Effector CD8-positive, alpha-beta T cell (primary cell): ENCODE measurements at places on chromosomes 16 and 17.

- DNase-seq = no peak
Observed at GRCh38 chr16:4994719-4995434, 36.7 kb downstream of the SEC14L5 start.

- no peak for DNase-seq
Observed at GRCh38 chr16:29306943-29307597, 99.4 kb downstream of the NPIPB11 start.

DNA sequence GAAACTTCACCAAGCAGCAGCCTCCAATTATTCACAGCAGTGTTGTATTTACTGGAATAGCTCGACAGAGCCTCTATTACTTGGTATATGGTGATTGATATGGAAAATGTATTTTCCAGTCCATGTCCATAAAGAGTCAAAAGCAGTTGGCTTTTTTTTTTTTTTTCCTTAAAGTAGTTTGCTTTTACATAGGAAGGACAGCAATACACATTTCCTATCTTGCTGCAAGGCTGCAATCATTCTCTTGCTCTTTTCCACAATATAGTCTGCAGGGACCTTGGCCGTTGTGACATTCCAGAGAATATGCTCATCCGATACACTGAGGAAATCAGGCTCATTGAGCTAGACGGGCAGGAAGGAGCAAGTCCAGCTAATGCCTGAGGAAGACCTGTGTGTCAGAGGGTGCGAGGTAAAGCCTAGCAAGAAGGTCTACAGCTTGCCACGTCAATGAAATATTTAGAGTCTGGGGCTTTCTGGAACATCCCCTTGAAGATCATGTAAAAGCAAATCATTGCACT, 131.1 kb downstream of the ENGASE start:
- no peak for DNase-seq

DNA sequence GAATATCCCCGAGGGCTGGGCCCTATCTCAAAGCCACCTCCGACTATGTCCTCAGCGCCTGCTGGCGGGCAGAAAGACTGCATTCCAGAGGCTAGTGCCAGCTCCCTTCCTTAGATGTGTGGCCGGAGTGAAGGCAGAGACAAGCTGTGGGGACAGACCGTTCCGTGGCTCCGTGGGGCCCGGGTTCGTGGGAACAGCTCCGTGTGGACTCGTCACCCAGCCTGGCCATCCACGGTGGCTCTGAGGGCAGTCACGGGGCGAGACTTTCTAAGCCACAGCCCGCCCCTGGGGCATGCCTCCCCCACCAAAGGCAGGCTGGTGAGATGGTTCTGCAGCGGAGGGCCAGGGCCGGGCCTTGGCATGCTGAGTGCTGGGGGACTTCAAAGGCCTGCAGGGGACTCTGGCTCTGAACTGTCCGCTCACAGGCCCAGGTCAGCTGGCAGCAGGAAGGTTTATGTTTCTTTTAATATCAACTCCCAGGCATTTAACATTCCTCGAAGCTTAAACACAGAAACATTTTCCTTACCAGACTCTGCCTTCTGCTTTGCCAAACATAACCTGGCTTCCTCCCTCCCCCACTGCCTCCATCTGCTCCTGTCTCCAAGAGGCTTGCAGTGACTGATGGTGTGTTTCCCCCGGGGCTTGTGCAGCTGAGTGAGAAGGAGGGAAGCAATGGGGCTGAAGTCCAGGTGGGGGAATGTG, 50.4 kb downstream of the TIMM22 start:
- DNase-seq = no peak
